NCI-H1930 (cell line): ENCODE measurements at places on chromosomes 7 and 10.

DNA sequence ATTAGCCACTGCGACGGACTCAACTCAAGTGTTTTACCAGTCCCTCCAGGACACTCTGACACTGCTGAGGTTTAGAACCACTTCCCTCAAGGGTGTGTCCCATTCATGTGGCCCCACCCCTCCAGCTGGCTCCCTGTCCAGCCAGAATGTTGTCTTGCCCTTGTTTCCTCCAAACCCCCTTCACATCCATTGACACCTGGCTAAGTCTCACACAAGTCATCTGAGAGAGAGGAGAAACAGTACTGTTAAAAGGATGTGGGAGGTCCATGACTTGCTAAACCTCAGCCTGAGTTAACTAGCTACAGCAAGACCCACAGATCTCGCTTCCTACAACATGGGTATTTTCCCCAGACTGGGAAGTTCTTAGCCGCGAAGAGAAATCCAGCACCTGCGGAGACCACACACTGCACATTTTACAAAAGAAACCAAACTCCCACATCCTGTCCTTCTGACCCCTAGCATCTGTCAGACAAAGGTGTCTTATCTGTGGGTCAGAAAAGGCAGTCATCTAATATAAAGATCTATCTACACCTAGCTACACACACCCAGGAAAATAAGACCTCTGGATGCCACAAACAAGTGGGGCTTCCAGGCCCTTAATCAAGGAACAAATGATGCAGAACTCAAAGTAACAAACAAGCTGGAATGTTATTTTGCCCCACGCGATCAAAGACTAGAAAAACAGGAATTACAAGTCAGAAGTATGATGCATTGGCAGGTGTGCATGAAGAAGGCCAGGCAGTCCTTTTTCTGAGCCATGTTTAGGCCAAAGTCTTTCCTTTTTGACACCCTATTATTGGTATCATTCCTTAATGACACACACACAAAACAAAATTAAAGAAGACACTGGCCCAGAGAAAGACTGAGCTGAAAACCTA lies 13.9 kb downstream of the OSBPL3 start:
- no peak for DNase-seq

DNA sequence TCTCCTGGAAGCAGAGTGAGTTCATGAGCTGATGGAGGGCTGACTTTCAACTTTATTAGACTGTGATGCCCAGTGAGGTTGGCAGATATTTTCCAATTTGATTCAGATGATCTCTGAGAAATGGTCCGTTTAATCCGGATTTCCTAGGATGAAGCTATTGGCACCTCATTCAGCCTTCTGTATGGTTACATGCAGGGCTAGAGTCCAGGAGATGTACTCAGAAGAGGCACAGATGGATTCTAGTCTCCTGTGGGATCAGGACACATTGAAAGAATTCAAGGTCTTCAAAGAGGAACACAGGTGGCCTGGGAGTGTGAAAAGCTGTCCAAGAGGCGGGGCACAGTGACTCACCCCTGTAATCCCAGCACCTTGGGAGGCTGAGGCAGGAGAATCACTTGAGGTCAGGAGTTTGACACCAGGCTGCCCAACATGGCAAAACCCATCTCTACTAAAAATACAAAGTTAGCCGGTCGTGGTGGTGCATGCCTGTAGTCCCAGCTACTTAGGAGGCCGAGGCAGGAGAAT lies 23.0 kb upstream of the RHEB start:
- DNase-seq = no peak

DNA sequence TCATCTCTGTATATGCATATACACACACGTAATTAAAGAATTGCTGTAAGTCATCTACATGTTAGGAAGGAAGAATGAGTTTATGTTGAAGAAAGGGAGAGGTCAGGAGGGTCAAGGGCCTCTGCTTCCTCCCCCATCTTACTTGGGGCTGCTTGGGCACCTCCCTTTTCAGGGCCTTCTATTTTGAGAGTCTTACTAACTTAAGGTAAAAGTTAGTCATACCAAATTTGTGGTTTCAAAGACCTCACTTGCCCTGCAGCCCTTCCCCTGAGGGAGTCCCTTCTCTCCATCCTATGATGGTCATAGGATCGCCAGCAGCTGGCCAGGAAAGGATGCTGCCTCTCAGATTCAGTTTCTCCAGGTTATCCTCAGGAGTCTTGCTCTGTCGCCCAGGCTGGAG lies 2.6 kb downstream of the PLEKHS1 start:
- no peak for DNase-seq

GRCh38 chr7:146864644-146865043 lies 748.0 kb downstream of the CNTNAP2 start:
- no peak for DNase-seq

DNA sequence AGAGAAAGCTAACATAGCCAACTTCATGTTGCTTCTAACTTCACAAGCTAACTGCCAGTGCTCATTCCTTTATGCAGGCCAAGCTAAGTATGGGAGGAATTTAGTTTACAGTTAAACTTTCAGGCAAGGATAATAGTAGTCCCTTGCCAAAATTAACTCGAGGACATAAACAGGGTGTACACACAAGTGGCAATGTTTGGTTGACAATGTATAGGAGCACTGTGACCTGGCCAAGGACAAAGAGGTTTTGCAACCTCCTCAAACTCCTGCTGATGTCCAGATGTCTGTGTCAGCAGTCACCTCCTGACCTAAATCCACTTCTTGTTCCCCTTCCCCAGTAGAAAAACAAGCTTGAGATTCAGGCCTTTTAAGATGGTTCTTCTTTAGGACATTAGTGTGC lies 494.6 kb upstream of the KLF6 start:
- no peak for DNase-seq

DNA sequence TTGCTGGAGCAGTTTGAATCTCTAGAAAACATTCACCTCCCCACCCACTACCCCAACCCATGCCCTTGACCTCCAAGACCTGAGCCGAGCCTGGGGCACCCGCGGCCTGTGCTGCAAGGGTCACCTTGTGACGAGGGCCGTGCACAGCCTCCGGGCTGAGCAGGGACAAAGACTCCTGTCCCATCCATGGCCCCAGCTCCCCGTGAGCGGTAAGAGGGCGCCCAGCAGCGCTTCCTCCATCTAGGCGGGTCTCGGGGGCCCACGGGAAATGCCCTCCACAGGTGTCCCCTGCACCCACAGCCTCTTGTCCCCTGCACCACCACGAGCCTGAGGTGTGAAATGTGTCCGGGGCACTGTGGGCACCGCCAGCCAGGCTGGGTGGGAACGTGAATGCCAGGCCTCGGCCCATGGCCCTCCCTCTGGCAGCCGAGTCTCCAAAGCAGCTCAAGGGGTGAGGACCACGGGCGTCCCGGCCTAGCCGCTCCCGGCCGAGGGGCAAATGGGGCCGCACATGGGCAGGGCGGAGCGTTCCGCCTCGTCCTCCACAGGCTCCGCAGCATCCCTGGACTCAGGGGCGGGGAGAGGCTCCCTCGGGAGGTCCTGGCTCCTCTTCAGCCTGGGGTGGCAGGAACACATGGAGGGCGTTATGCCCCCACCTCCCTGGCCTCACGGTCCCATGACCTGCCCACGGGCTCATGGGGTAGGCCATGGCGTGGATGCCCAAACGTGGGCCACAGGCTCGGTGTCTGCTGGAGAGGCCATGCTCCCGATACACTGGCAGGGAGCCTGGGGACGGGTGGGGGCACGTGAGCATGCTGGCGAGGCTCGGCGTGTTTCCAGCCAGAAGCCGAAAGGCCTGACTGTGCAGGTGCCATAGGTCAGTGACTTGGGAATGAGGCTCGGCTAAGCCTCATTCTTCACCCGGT lies 21.1 kb downstream of the DPYSL4 start:
- DNase-seq = no peak

- DNase-seq = no peak
These were observed 285.5 kb downstream of the SEMA3D start for GRCh38 chr7:84901366-84901765.

DNA sequence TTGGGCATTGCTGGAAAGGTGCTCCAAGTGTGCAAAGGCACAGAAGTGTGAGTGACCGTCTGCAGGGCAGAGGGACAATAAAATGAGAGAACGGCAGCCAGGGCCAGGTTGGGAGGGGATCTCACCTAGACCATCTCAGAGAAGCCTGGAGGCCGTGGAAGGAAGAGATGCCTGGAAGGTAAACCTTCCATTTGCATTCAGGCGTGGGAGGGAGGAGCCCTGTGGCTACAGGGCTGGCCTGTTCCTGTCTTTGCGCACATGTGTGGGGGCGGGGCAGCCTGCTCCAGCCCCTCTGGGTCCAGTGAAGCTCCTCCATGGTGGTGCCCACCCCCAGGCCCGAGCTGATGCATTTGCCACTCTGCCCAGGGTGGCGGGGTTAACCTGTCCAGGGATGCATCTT lies 473.6 kb upstream of the MGMT start:
- DNase-seq = no peak

DNA sequence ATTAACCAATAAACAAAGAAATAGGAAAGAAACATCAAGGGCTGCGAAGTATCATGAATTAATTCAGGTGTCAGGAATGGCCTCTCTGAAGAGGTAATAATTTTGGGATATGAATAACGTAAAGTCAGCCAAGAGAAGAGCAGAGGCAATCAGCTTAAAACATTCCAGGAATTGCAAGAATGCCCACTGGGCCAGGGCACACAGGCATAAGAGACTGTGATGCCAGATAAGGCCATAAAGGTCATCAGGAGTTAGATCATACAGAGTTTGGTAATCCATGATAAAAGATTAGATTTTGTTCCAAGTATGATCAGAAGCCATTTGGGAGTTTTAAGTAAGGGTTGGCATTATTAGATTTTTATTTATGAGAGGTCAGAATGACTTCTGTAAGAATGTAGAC lies 53.2 kb upstream of the ABCB4 start:
- no peak for DNase-seq

GRCh38 chr7:159007364-159007995 lies 137.2 kb downstream of the VIPR2 start:
- DNase-seq = no peak
